ENCODE measurements at places on chromosomes 6 and 20.

DNA sequence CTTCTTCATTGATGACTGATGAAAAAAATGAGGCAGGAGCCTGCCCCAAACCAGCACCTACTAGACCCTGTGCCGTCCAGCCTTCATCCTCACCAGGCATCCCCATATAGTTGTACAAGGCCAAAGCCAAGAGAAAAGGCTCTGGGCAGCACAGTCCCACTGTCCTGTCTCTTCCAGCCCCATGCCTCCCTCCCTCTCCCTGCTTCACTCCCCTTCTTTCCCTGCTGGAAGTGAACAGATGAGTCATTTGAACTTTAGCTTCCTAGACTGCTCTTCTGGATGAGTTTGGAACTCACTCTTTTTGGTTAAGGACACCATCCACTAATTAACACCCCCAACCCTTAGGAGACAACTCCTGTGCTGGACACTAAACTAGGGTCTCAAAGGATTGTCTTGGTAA, 235.2 kb downstream of the LRFN2 start:
- DNase-seq, result no peak

DNA sequence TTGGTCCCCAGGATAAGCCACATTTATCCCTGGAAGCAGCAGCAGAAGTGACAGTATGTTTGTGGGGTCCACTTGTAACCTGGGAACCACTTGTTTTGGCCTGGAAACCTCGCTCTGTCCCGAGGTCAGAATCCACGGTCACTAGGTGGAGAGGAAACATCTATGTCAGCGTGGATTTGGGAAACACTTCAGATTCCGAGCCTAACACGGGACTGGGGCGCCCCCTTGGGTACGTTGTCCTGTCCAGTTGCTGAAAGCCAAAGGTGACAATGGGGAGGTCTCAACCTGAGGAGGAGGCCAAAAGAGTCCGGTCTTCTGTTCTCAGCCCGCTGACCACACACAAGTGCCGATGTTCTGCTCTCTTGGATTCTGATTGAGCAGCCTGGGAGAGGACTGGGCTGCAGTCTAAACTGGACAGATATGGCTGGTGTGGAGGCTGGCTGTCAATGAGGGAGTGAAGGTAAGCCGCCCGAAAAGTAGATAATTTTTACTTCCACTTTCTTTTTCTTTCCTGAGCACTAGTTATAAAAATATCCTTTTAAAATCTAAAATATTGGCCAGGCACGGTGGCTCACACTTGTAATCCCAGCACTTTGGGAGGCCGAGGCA, 4.9 kb upstream of the ZFP57 start:
- DNase-seq, result no peak

DNA sequence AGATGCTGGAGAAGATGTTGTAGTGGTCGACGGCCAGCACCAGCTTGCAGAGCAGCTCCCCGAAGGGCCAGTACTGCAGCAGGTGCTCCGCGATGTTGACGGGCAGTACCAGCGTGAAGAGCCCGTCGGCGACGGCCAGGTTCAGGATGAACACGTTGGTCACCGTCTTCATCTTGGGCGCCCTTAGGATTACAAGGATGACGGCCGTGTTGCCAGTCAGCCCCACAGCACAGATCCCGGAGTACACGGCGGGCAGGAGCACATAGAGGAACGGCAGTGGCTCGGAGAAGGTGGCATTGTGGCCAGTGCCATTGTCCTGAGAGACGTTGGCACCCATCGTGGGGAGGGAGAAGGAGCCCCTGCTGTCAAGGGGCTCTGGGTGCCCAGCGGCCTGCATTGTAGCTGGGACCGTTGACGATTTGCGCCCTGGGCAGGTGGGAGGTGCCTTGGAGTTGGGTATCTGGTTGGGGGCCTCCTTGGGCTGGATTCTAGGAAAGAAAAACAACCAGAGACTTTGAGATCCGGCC, 867 bp downstream of the NPBWR2 start:
- no peak for DNase-seq

- no peak for DNase-seq
These were observed 279.0 kb upstream of the ZFP64 start for GRCh38 chr20:52470561-52470960.

GRCh38 chr6:16585805-16586204, 175.5 kb downstream of the ATXN1 start:
- DNase-seq, result no peak

DNA sequence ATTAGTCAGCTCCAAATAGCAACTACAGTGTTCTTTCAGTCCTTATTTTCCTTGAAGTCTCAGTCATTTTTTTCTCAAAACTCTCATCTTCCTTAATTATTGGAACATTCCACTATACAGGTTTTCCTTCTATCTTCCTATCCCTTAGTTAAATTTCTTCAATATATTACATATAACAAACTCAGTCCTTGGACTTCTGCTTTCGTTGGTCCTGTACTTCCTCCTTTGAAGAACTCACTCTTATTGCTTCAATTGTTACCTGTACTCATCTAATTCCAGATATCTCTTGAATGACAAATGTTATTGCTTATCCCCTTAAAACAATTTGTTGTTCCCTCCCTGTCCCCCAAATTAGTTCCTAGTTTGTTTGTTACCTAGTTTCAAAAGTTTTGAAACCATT, 67.7 kb upstream of the NOTCH4 start:
- no peak for DNase-seq

GRCh38 chr20:16175322-16175961, 397.8 kb downstream of the KIF16B start:
- no peak for DNase-seq

- DNase-seq, result no peak
These were observed 120.3 kb upstream of the LGSN start for GRCh38 chr6:63440057-63440456.

- no peak for DNase-seq
These were observed 26.8 kb upstream of the DDR1 start for GRCh38 chr6:30857549-30857948.

GRCh38 chr20:37390891-37391525, 45.1 kb downstream of the SRC start:
- DNase-seq, result no peak

GRCh38 chr20:58702859-58703648, 10.5 kb downstream of the NPEPL1 start:
- no peak for DNase-seq

- no peak for DNase-seq
These were observed 129.7 kb downstream of the PLG start for GRCh38 chr6:160831739-160832138.

GRCh38 chr6:168150551-168151320, 71.7 kb upstream of the FRMD1 start:
- DNase-seq, result no peak

- DNase-seq, result no peak
These were observed 56.7 kb upstream of the TMEM181 start for GRCh38 chr6:158503222-158503621.

- DNase-seq, result no peak
These were observed 121.2 kb upstream of the BTN3A2 start for GRCh38 chr6:26243752-26244151.

DNA sequence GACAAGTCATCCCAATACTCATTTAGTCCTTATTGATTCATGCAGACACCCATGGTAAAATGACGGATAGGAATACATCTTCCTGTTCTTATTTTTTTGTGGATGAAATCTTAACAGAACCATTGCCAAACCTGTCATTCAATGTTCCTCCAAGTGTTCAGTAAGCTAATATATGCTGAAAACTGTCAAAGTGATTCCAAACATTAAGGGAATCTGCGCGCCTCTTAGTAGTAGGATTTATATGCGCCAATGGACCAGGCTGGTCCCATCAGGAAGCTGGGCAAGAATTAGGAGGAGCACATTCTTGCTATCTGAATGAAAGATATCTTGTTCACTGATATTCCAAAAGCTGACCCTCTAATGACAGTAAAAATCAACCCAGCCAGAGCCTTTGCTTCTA, 168.9 kb upstream of the STMND1 start:
- no peak for DNase-seq

- no peak for DNase-seq
These were observed 3.4 kb downstream of the EGFL8 start for GRCh38 chr6:32167761-32168262.

DNA sequence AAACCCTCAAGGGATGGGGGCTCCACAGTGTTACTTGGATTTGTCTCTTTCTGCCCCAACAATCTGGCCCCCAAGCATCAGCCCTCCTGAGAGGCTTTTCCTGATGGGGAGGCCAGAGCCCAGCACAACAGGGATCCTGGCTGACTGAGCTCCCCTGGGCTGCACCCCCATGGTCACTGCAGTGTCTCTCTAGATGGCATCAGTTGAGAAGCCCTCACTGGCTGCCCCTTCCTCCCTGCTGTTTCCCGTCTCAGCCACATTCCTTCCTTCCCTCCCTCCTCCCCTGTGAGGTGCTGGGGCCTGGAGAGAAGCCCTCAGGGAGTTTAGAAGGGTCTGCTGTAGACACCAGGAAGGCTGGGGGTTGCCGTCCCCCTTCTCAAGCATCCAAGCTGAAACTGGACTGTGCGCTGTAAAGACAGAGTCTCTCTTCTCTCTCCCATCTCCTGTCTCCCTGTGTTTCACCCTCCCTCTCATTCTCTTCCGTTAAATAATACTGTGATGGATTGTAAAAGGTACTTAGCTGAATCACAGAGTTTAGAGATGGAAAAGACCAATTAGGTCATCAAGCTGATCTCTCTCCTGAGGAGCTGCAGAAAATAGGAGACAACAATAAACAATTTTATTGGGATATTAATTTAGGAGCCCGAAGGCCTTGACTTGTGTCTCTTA, 29.7 kb downstream of the SAYSD1 start:
- DNase-seq, result no peak

- peak; percentile 19 for DNase-seq
These were observed 72.3 kb downstream of the FARS2 start for GRCh38 chr6:5333658-5334057.

DNA sequence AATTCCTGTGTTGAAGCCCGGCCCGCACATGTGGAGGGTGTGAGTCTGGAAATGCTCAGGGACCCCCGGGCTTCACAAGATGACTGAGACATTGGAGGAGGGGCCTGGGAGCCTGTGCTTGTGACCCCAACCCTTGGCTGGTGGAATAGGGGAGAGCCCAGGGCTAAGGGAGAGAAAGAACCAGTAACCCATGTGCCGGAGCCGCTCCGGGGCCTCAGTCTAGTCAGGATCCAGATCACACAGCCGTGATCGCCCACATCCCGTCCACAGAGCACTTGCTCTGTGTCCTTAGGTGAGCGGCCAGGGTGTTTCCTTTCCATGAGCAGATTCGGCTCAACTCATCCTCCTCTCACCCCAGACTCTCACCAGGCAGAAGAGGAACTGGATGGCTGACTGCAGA, 152.3 kb upstream of the RPS6KA2 start:
- DNase-seq, result no peak

- no peak for DNase-seq
These were observed 9.9 kb upstream of the HIVEP2 start for GRCh38 chr6:142954844-142955243.

DNA sequence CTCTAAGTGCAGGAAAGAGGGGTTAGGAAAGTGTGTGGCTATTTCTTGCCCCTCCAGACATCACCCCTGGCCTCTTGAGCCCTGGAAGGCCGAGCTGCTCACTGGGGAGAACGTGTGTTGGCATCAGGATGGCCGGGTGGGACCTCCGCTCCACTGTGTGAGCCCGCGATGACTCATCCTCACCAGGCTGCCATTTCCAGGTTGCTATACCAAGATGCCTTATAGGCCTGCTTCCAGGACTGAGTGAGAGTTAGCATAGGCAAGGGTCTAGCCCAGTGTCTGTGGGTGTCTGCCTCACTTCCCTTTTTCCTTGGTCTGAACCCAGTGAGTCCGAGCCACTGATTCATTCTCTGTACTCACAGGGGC, 105.0 kb downstream of the MRPL14 start:
- no peak for DNase-seq

DNA sequence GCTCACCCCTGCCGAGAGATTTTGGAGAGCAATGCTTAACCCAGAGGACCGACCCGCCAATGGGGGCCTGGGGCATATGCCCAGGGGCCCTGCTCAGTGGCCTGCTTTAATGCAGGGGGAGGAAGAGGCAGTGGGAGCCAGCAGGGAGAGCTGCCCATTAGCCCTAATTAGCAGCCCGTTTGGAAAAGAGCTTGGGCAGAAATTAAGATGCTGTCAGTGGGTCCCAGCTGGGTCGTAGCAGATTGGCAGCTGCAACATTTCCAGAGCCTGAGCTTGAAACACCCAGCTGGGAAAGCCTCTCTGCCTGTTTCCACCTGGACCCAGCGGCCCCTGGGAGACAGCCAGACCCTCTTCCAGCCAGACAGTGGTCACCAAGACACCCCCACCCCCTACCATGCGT, 39.5 kb downstream of the CD40 start:
- DNase-seq, result no peak
